ENCODE measurements at places on chromosomes 6 and 20.

GRCh38 chr6:136228814-136229213 is 21.3 kb downstream of the MTFR2 start:
- DNase-seq = no peak

DNA sequence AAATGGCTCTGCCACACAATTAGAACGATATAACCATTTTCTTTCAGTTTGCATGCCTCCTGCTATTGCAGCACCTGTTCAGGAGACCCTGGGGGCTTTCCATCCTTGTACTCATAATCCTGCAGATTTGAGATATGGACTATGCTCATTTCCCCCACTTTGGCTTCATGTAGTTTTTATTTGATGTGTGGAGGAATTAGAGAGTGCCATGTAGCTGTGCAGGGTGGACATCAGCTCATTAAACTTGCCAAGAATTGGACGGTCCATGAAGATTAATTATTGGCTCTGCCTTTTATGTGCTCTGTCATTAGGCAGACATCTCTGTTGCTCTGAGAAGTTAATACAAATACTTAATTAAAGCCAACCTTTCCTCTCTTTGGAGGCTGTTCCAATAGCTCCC is 66.2 kb upstream of the CD83 start:
- DNase-seq = no peak

DNA sequence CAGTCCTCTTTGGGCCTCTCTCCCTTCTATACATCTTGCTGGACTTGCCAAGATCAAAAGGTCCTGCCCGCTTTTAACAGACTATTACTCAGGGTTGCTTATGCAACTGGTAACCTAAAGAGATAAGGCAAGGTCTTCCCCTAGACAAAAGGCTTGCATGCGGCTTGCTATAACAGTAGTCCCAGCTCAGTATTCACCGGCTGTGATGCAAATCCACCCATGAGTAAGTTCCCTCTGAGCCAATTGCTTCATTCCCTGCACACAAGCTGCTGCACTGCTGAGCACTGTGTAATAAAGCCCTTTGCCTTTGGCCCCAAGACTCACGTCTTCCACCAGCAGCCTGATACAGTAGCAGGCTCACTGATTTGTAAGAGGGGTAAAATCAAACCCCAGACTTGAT is 363.8 kb downstream of the PRKN start:
- DNase-seq = no peak

GRCh38 chr6:13183415-13184088 is 144.8 kb downstream of the TBC1D7 start:
- DNase-seq = no peak

DNA sequence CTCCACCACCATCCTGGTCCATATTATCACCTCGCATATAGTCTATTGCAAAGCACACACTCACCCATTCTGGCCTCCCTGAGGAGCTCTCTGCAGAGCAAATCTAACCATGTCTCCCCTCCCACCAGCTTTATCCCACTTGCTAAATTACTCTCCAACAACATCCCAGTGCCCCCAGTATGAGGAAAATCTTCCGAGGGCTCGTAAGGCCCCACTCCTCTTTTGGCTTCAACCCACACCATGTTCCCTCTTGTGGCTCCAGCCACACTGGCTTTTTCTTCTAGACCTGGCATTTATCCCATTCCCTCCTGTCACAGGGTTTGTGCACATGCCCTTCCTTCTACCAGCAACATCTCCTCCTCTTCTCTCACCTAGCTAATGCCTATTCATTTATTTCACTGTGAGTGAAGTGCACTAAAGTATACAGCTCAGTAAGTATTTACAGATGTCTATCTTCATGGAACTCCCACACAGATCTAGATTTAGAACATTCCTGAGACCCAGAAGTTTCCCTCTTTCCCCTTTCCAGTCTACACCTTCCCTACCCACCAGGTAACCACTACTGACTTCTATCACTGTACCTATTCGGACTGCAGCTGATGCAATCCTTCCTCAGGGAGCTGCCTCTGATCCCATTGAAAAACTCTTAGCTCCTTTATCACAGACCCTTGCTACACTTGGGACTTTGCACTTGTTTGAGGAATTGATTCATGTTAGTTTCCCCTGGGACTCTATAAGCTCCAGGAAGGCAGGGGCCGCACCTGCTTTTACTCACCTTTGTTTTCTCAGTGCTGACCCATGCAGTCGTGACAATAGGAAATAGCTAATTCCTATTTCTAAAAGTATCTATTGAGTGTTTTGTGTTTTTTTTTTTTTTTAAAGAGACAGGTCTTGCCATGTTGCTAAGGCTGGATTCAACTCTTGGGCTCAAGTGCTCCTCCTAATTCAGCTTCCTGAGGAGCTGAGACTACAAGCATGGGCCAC is 15.5 kb downstream of the MRPL14 start:
- DNase-seq = no peak

DNA sequence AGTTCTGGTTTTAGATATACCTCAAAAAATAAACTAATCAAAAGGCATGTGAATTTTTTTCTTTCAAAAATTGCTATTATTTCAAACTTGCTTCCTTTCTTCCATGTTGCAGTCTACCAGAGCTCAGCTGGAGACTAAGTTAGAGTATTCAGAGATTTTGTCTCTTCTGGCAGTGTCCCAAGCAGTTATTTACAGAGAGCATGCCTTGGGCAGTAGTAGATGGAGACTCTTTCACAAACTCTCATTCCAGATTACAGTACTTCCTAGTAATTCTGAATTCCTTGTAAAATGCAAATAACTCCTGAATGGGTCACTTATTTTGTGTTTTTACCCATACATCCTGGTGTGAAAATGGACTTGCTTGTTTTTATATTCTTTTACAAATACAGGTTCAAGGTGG is 703.4 kb downstream of the EPHA7 start:
- DNase-seq = no peak

GRCh38 chr6:79305020-79305419 is 70.5 kb upstream of the HMGN3 start:
- DNase-seq = no peak

- no peak for DNase-seq
These were observed 2.8 kb downstream of the SLC2A12 start for GRCh38 chr6:134049586-134049985.

GRCh38 chr6:124775121-124775520 is 187.1 kb upstream of the RNF217 start:
- DNase-seq = no peak

DNA sequence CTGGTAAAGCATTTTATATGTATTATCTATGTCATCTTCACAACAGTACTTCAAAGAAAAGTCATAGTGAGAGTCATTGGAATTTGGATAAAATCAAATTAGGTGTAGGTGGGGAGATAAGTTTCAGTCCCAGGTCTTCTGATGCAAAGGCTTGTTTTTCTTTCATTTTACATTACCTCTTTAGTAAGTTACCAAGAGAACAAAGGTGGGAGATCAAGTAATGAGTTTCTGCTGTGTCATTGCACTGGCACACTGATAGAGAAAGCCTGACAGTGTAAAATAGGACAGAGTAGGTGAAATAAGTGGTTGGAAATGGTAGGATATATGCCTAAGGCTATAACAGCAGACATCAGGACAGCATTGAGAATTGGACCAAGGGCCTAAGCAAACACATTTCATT is 250.4 kb downstream of the NKAIN2 start:
- no peak for DNase-seq

GRCh38 chr6:144912474-144912873 is 627.3 kb downstream of the UTRN start:
- no peak for DNase-seq

DNA sequence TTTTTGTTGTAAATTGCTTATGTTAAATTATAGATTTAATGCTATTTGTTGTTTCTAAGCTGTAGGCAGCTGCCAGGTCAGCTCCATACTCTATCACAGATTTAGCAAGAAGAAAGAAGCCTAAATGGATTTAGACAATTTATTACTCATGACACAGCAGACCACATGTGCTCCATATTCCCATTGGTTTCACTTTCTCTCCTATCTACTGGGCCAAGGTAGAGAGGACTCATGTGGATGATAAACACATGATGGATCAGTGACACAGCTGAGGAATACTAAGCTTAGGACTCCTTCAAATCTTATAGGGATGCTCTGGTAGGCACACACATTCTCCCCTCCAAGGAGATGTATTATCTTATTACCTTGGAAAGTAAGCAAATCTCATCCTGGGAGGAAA is 553.0 kb upstream of the ADGRB3 start:
- DNase-seq = no peak

- no peak for DNase-seq
These were observed 17.9 kb downstream of the PERP start for GRCh38 chr6:138089325-138089724.

DNA sequence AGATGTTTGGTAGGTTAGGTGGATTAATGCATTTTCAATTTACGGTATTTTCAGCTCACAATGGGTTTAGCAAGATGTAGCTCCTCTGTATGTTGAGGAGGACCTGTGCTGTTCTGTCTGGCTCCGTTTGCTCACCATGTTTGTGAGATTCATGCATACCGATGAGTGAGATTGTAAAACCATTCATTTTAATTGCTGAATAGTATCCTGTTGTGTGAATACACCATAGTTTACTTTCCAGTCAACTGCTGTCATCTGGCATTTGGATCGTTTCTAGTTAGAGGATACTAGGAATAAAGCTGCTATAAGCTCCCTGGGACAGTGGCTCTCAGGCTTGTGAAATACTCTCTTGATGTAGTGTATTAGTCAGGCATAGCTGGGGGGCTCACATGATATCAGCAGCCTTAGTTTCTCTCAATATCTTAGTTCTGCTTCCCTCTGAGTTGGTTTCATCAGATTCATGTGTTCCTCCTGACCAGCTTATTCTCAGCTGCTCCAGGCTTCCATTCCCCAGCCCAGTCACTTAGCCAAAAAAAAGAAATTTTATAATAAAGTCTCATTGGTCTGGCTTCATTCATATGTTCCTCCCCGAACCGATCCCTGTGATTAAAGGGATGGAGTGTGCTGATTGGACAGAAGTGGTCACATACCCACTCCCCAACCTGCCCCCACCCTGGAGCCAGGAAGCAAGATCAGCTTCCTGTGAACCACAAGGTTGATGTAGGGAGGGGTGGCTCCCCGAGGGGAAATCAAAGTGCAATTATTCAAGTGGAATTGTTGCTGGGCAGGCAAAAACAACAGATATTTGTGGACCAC is 10.9 kb upstream of the B4GALT5 start:
- peak; percentile 13 for DNase-seq

DNA sequence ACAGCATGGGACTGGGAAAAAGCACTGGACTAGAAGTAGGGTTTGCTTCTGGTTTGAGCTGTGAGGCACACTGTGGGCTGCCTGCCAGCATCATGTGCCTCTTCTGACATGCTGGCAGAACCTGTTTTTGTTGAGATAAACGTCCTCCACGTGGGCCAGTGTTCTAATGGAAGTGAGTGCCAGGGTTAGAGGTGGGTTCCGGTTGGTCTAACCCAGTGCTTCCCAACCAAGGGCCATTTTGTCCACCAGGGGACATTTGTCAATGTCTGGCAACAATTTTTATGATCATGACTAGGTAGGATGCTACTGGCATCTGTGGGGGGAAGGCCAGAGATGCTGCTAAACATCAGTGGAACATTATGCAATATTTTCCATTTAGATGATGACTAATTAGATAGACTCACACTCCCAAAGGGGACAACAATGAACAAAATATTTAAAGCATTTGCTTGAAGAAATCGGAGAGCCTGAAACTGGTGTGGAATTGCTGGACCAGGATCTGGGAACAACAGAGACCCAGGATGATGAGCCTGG is 7.8 kb upstream of the APMAP start:
- DNase-seq = no peak

GRCh38 chr6:168147205-168147738 is 68.3 kb upstream of the FRMD1 start:
- no peak for DNase-seq

DNA sequence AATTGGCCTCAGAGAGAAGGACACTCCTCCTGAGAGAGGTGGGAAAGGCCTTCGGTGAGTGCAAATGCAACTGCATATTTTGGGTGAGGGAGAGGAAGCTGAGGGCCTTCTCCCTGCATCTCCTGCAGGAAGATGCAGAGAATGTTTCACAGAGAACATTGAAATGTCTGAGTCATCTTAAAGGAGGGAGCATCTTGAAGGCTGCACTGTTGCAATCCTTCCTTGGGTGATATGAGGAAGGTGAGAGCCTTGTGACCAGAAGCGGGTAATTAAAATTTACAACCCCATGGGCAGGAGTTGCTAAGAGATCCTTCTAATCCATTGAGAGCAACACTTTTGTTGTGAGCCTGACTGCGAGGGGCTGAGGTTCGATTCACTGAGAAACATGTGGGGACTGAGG is 375.7 kb upstream of the MARCKS start:
- no peak for DNase-seq

DNA sequence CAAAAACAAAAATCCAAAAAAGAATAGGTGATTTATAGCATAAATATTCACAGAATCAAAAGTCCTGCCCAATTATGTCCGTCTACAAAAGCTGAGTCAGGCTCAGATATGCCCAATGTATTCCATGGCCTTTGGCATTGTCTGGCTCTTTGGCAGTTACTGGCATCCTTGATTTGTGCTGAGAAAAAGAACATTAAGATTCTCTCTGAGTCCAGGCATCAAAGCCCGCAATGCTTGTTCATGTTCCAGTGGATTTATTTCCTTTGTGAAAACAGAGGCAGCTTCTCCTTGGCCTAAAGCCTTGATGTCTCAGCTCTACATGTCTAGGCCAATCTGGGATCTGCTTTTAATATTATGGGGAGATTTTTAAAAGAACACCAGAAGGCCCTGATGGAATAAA is 76.1 kb upstream of the SLC4A11 start:
- DNase-seq = no peak

GRCh38 chr20:42613076-42613475 is 576.6 kb downstream of the PTPRT start:
- no peak for DNase-seq
